ENCODE measurements at places on chromosomes 13 and 19. TPM values are rescaled to one million over a fixed set of nuclear protein-coding genes. Genes with fewer than 3 reads are reported as not detected.

DNA sequence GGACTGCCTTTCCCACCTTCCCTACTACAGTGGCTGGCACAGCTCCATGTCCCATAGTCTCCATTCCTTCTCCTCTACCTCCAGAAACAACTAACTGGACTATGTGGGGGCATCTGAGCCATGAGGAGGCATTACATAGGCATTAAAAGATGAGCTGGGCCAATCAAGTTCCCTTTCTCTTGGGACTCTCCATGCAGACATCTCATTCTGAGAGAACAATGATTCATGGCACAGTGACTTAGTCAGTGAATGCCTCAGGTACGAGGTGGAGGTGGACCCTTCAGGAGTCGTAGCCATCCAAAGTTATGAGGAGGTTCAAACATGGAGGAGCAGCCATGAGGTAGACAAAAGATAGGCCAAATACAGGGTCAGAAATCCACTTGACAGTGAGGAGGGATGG, 70.0 kb downstream of the GPC6 start:
- no peak for DNase-seq

DNA sequence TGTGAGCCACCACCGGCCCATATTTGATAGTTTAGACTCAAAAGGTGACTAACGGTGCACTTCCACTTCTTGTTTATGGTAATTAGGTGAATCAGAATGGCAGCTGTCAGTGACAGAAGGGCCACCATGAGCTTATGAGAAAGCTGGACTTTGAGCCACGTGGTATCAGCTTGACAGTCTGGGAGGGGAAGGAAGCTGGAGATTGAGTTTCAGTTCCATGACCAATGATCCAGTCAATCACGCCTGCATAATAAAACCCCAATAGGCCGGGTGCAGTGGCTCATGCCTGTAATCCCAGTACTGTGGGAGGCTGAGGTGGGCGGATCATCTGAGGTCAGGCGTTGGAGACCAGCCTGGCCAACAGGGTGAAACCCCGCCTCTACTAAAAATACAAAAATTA, 8.2 kb downstream of the EID2B start:
- no peak for DNase-seq

- no peak for DNase-seq
Observed at GRCh38 chr13:78098249-78098648, 179.6 kb upstream of the EDNRB start.

The TNFSF13B gene
- polyA plus RNA-seq, result 6.4 TPM

DNA sequence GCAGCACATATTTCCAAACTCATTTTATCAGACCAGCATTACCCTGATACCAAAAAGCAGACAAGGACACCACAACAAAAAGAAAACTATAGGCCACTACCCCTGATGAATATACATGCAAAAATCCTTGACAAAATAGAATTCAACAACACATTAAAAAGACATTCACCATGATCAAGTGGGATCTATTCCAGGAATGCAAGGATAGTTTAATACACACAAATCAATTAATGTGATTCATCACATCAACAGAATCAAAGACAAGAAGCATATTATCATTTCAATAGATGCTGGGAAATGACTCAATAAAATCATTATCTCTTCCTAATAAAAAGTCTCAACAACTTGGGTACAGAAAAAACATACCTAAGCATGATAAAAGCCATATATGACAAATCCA, 11.2 kb downstream of the ZNF347 start:
- no peak for DNase-seq

- no peak for DNase-seq
Observed at GRCh38 chr13:69450245-69450644, 657.4 kb upstream of the ATXN8OS start.
